Left renal pelvis (tissue), 4 donors: ENCODE measurements at places on chromosomes 5 and 9. TPM values are rescaled to one million over a fixed set of nuclear protein-coding genes. Genes with fewer than 3 reads are reported as not detected.
A peak's percentile ranks its signal among the peaks of the same experiment; 100 is the strongest.

- no peak for DNase-seq
Measured at GRCh38 chr5:160470437-160471361, 49.0 kb downstream of the PTTG1 start.

- peak; percentile 86 for DNase-seq
Measured at GRCh38 chr5:149320791-149321330, 24.4 kb upstream of the GRPEL2 start.

- no peak for DNase-seq
Measured at GRCh38 chr5:12272389-12272788, 368.1 kb upstream of the CTNND2 start.

GRCh38 chr9:116813031-116813300 lies 125.9 kb downstream of the TRIM32 start:
- no peak for DNase-seq

The CCT5 gene
- 270 TPM for polyA plus RNA-seq

DNA sequence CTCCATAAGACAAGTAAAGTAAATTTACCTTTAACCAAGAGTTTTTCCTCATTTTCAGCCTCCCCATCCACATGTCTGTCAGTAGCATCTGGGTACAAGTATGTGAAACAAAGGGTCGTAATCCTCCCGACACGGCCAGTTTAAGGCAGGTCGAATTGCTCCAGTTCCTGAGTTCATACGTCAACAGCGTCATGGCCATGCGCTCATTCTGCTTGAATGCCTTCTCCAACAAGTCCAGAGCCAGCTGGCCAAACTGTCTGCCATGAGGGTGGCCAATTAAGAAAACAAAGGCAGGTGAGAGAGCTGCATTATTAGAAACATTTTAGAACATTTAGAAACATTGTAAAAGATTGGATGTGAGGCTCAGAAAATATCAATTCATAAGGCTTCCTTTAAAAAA lies 87.5 kb downstream of the TRPM6 start:
- no peak for DNase-seq

DNA sequence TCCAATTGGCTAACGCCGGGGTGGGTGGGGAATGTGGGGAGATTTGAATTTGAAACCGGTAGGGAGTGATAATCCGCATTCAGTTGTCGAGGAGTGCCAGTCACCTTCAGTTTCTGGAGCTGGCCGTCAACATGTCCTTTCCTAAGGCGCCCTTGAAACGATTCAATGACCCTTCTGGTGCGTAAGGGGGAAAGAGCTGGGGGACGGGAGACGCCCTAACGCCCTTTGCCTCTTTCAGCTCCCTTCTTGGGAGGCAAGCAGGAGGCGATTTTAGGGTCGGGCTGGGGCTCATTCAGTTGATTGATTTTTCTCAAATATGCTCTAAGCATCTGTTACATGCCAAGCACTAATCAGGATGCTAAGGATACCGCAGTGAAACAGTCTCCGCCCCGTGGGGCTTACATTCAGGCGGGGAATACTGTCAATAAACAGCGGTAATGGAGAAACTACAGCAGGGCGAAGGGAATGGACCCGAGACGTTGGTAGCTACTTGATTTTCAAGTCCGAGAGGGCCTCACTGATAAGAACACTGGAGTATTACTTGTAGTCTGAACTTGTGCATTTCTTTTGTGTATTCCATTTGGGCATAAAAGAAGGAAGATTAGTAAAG lies at the start of gene HMMR:
Gene HMMR (plus strand): TSS at position 71 of the 610 bp plus-strand sequence. CDS start 61 bp downstream, at position 132.
- DNase-seq = no peak

DNA sequence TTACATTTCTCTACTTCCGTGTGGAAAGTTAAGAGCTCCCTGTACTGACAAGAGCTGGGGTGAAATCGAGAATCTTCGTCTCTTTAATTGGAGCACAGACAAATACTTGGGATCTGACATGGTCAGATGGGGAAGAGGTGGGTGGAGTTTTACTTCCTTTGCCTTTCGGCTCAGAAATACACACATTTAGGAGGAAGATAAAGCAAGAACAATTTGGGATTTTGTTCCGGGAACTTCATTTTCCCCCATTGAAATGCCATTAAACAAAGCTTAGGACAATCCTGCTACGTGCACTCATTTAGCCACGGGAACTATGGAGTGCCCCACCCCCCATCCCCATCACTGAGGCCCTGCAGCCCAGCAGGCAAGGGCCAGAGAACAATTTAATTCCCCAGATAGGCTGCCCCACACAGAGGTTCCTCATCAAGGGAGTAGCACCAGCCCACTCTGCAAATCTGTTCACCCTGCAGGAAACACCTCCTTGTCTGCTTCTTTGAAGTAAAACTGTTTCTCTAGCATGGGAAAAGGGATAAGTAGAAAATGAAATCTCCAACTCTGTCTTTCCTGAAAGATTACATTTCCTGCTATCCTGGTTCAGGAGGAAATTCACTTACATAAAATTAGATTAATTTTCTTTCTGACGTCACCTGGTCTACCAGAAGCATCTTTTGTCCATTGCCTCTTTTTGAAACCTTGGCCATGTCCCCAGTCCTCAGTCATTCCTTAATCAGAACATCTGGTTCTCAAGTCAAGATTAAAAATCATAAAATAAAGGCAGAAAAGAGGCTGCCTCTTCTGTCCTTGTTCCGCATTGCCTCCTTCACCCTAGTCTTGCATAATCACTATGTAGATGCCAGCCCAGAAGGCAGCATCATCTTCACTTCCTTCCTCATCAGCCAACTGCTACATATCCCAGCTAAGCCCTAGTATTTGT lies 206.4 kb downstream of the ENC1 start:
- no peak for DNase-seq

DNA sequence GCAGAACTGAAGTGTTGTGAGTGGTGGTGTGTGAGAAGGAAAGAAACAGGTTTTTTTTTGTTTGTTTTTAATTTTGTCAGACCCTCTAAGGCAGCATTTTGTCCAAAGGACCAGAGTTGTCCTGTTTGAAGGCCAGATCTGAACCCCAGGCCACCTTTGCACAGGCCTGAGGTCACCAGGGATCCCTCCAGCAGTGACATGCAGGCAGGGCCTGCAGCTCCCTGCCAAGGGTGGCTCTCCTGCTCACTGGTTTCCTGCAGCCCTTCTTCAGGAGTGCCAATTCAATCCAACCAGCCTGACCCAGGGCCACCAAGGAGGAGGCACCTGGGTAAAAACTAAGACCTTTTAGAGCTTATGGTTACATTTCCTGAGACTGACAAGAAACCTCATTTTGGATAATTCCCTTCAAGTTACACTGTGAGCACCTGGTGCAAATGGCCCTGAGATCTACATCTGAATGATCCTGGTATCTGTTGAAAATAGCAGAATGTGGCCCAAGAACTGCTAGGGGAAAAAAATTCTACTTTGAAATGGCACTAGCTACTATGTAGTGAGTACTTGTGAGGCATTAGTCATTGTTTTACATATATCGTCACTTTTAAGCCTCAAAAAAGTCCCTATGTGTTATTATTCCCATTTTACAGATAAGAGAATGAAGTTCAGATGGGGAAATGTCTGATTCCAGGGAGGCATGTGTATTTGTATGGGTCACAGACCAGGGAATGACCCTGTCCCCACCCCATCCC lies 33.5 kb upstream of the SMU1 start:
- no peak for DNase-seq

GRCh38 chr5:141874262-141874964 lies 3.8 kb downstream of the PCDH1 start:
- DNase-seq = no peak

The VCAN gene
- 331 TPM for polyA plus RNA-seq

GRCh38 chr5:77635067-77635916 lies 3.2 kb downstream of the OTP start:
- DNase-seq = no peak

- DNase-seq = no peak
Measured at GRCh38 chr5:142421228-142421617, 96.4 kb upstream of the SPRY4 start.

The IRX2 gene
- 22.2 TPM for polyA plus RNA-seq

The OGN gene
- polyA plus RNA-seq = 122 TPM

DNA sequence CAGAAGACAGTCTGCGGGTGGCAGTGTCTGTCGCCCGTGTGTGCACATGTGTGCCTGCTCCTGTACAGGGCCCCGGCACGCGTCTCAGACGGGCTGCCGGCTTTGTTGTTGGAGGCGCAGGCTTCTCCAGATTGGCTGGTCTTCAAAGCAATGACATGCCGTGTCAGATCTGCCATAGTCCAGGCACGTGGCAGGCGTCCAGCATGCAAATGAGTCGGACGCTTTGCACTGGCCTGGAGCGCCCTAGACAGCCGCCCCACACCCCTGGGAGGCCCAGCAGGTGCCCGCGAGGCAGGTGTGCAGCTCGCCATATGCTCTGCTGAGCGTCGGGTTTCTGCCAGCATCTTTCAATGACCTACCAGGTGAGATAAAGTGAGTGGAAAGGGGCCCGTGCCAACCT lies 71.5 kb downstream of the GADD45G start:
- no peak for DNase-seq

The NPR3 gene
- 23.8 TPM for polyA plus RNA-seq

DNA sequence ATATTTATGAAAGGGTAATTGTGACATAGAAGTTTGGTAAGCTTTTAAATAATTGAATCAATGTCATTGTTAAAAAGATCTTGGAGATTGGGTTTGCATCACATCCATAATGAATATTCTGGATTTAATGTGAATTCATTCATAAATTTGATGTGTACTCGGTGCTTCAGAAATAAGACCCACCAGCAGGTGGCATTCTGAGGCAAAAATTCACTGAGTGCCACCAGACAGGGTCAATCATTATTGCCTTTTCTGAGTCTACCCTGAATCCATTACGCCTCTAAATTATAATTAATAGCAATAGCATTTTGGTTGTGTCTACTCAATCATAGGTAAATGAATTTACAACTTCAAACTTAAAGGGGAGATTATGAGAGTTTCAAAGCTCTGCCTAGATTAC lies 1.0 kb downstream of the TRPC7 start:
- DNase-seq = no peak

The SAXO1 gene
- 0.46 TPM for polyA plus RNA-seq

The UGT3A1 gene
- 84.1 TPM for polyA plus RNA-seq

DNA sequence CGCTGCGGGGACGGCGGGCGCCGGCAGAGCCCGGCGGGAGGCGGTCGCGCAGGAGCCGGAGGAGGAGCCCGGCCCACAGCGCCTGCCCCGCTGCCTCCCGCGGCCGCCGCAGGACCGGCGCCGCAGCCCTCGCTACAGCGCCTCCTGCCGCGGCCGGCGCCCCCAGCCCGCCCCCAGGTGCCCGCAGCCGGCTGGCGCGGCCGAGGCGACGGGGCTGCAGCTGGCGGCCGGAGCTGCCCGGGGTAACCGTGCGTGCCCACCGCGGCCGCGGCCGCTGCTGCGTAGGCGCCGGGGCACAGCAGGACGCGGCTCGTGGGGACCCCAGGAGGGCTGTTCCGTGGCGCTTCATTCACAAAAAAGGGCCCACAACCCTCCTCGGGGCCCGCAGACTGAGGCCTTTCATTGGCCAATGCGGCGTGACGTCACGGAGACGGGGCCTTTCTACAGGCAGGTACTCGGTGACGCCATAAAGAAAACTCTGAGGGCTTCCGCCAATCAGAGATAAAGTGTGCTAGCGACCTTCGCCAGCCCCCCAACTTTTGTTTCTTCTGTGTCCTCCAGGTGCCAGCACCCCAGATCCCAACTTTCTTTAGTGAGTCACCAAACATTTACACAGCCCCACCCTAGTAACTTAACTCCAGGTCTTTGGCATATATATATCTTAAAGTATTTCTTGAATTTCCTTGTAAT lies at the start of gene CDC14B:
Gene CDC14B (minus strand): TSS at position 353 of the 690 bp plus-strand sequence. CDS start 465 bp downstream, outside the sequence.
- DNase-seq = peak; percentile 92

DNA sequence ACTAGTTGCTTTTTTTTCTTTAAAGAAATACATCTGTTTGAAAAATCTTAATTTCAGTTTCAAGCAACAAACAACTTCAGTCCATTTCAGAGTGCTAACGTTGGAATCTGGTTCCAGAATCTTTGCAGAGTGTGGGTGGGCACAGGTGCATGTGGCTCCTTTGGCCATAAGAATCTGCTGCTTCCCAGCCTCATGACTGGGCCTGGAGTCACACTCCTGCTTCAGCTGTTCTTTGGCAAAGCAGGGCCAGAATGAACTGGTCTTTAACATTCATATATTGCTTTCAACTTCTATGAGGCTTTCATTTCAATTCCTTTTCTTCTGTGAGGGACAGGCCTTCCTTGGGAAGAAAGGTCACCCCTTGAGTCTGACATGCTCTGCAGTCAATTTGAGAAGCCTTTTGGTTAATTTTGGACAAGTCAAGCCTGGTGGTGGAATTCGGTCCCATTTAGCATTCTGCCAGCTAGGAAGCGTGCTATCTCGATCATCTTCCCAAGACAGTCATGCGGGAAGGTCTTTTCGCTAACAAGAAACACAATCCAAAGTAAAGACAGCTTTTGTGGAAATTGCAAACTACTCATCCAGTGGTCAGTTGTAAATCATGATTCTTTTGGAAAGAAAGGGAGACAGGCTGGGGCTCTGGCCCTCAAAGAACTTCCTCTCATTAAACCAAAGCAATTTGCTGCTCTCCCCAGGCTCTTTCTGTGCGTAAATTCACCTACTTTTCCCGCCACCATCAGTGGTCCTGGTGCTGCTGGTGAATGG lies 55.2 kb downstream of the SLC1A3 start:
- no peak for DNase-seq

- DNase-seq = no peak
Measured at GRCh38 chr5:163193886-163194285, 243.5 kb upstream of the CCNG1 start.

The DNAI1 gene
- 1.7 TPM for polyA plus RNA-seq

The KCNIP1 gene
- polyA plus RNA-seq = 9.7 TPM

GRCh38 chr5:158737536-158738027 lies 362.1 kb downstream of the EBF1 start:
- DNase-seq = no peak

The PCDHGC5 gene
- 1.0 TPM for polyA plus RNA-seq

DNA sequence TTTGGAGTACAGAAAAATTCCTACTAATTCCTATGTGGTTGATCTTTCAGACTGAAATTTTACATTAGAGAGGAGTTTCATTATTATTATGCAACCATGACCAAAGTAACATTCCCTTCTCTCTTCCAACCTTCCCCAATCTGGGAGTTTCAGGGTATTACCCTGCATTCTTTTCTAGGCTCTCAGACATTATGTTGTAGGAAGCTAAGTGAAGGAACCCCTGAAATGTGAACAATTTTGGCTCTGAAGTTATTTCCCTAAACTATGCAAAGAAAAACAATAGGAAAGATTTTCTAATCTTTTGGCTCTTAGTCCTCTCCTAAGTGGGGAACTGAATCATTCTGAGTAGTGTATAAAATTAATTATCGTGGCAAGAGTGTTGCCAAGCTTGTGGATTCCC lies 63.3 kb upstream of the ZFAND5 start:
- no peak for DNase-seq

DNA sequence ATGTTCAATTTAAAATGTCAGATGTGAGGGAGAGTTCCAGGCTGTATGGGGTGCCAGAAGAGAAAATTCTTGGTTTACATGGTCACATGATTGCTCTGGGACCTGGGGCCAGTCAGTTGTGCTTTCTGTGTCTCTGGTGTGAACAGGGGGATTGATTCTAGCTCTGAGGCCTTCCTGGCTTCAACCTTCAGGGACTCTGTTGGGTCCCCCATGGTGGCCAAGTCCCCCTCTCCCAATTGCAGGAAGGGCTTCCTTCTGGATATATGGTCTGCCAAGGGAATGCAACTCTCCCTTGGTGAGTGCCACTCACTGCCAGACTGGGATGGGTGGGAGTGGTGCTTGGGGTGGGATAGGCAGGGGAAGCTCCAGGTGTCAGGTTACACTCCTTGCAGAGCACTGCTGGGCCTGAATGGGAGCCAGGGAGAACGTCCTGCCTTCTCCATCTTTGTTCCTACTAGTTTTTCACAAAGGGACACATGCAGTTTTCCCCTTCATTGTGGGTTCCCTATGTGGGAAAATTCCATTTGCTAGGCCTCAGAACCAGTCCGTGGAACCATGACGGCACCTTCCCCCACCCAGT lies 153.2 kb downstream of the MELK start:
- DNase-seq = no peak
